Activated T-cell treated with anti-CD3 and anti-CD28 coated beads for 24 hours (primary cell): ENCODE measurements at places on chromosomes 1 and 21.

- DNase-seq = no peak
These were observed 46.6 kb upstream of the ATP1A1 start for GRCh38 chr1:116326486-116326885.

DNA sequence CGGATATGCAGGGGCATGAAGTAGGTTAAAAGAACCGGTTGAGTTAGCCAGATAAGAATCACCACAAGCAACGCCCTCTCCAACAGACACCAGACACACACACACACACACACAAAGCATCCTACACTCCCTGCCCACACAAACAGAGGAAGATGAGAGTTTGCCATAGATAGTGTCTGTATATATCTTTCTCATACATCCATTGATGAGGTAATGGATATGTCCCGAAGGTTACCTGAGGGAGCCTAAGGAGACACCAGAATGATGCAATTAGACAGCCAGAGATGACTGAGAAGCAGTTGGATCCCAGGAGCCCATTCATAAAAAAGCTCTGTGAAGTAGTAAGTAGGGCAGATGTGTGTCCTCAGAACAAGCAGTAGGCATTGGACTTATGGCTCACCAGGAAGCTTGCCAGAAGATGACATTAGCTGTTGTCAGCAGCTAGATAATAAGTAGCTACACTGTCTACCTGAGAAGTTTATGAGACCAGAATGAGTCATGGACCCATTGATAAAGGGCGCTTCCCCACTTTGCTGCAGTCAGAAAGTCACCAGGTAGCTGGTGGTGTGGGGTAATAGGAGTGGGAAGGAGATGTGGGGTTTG is 247.0 kb downstream of the KCNT2 start:
- DNase-seq = no peak

- DNase-seq = no peak
These were observed 21.3 kb upstream of the GRIK3 start for GRCh38 chr1:37055631-37056030.

DNA sequence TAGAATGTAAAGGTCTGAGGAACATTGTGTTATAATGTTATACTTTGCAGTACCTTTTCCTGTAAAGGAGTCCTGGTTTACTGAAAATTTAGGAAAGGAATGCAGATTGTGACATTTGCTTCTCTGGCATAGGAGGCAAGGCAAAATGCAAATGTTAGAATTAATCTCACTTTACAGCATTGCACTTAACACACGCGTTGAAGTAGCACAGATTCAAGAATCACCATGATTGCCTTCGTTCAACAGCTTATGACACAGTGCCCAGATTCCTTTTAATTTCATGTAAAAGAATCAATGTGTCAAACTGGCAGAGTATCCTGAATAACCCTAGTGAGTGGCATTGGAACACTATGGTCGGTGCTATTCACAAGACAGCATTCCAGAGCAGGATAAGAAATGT is 47.4 kb downstream of the RGS7 start:
- no peak for DNase-seq

GRCh38 chr1:11515368-11516300 is 36.7 kb downstream of the DISP3 start:
- DNase-seq = no peak

DNA sequence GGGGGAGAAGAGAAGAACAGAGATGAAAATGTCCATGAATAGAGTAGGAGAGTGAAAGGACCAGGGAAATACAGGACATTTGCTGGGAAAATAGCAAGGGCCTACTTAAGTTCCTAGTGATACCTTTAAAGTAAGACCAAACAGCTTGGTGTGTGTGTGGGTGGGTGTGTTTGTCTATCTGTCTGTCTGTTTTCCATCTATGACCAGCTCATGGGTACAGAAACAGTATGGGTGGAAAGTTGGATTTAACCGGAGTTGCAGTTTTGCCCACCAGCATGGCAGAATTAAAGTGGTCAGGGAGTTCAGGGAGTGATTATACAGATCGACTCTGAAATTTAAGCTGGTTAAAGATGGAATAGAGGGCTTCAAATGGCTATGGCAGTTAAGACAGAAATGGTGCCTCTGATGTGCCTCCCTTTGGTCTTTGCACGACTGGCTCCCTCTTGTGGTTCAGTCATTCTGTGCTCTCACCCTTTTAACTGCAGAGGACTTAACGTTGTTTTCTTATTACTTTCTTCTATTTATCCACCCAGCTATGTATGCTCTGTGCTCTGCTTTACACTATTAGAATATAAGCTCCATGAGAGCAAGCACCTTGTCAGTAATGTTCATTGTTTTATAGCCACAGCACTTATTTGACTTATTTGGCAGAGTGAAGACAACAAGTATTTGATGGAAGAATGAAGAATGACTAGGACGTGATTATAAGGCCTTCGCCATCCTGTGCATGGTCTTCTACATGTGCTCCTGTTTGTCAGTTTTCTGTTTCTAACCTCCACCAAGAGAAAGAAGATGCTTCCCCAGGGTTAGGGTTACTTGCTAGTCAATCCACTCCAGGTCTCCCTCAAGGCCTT is 72.7 kb upstream of the AK4 start:
- peak; percentile 53 for DNase-seq

GRCh38 chr1:228697207-228698016 is 37.9 kb upstream of the RHOU start:
- no peak for DNase-seq

DNA sequence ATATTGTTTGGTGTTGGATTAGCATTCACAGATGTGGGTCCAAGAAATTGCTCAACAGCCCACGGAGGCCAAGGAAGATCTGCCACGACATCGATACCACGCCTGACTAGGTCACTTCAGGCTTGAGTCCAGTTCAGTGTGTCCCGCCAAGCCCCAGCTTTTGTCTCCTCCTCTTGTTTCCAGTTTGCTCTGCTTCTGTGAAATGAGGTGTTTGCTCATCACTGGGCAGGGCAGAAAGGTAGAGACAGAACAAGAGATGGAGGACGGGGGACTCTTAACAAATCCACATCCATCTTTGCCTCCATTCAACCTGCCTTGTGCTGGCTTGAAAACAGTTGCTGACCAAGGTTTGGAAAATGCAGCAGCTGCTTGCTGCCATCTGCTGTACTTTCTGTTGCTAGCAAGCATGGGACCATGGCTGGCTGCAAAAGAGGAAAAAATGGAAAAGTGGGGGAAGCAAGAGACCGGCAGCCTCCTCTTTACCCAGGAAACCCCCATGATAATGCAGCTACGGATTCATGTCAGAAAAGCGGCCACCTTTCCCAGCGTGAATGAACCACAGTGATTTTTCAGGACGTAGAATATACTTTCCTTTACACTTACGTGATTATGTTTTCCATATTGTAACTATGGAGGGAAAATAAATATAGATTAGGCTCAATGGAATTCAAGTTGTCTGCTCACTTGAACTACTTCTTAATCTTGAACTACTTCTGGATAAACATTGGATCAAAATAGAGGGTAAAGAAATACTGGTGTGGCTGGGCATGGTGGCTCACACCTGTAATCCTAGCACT is 80.2 kb upstream of the GREM2 start:
- DNase-seq = no peak

GRCh38 chr1:39258146-39258924 is 53.8 kb downstream of the MACF1 start:
- DNase-seq = peak; percentile 61

DNA sequence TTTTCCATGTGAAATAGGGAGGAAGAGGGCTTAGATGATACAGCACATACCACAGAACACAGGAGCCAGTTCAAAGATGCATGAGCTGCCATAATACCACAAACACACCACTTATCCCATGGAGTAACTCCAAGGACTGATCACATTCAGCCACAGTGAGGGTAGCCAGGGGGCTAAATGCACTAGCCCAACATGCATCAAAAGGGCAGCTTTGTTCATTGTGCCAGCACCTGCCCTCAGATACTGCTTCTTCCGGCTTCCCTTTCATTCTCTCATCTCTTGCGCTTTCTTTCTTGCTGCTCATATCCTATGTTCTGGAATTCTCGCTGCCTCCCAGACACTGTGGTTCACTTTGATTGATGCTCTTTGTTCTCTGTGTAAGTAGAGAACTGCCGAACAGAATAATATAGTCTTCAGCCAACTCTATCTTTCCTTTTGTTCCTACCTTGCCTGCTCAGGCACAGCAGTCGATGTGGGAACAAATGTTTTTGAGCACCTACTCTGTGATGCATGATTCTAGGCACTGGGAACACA is 50.0 kb upstream of the SYT6 start:
- no peak for DNase-seq

DNA sequence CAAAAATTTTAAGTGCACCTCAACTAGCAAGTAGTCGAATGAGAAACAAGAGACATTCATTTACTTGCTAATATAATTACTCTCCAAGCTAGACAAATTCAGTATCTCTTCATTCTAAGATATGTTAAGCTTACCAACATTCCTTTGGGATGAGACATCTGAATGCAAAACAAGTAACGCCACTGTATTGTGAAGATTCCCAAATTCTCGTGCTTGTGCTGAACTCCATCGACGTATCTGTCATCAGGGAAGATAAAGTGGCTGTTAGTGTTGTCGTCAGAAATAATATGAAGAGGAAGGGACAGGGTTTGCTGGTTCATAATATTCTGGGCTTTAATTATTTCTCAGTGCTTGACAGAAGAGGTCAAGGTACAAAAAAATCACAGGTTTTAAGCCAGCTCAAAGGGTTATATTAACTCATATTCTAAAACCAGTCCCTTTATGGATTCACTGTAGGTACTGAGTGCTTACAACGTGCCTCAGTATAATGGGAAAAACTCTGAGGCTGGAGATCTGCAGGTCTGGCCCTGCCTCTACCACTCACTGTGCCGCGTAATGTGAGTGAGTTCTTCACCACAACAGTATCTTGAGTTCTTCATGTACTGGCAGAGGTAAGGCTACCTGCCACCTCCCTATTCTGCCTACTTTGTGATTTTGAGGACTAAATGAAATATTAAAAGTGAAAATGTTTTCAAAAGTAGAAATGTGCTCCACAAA is 42.0 kb downstream of the PCSK9 start:
- no peak for DNase-seq

DNA sequence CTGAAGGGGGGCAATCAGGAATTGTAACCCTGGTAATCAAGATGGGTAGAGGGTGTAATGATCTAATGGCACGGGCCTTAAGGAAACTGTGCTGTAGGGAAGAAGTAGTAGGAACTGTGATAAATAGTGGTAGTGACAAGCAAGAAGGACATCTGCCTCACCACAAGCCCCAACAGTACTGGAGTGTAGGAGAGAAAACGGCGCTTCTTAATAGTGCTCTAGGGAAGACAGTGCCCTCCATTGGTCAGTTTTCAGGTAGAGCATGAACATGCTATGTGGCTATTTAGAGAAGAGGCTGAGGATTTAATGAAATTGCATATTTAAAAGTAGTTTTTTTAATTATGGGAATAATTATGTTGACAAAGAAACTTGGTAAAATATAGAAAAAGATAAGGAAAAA is 32.2 kb downstream of the SLC30A7 start:
- DNase-seq = no peak

GRCh38 chr1:172322219-172323061 is 98.0 kb upstream of the C1orf105 start:
- DNase-seq = no peak

DNA sequence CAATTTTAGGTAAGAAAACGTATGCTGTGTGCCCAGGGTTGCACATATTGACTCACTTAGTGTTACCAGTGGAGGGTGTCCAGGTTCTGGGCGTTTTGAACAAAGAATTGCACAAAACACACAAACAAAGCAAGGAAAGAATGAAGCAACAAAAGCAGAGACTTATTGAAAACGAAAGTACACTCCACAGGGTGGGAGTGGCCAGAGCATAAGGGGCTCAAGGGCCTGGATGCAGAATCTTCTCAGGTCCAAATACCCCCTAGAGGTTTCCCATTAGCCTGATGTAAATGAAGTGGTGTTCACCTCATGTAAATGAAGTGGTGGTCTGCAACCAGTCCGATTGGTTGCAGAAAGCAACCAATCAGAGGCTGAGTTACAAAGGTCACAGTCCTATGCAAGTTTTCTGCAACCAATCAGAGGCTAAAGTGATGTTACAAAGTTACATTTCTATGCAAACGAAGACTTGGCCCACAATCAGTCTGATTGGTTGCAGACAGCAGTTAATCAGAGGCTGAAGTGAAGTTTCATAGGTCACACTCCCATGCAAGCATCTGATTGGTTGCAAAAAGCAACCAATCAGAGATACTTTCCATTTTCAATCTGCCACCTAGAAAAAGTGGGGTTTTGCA is 228.3 kb downstream of the ST6GALNAC3 start:
- no peak for DNase-seq

GRCh38 chr1:92503043-92503925 is 16.6 kb upstream of the GFI1 start:
- no peak for DNase-seq
